ENCODE measurements at places on chromosomes 6 and 20. TPM values are rescaled to one million over a fixed set of nuclear protein-coding genes. Genes with fewer than 3 reads are reported as not detected.
A peak's percentile ranks its signal among the peaks of the same experiment; 100 is the strongest.

The MTHFD1L gene
- total RNA-seq, result 76.2 TPM

DNA sequence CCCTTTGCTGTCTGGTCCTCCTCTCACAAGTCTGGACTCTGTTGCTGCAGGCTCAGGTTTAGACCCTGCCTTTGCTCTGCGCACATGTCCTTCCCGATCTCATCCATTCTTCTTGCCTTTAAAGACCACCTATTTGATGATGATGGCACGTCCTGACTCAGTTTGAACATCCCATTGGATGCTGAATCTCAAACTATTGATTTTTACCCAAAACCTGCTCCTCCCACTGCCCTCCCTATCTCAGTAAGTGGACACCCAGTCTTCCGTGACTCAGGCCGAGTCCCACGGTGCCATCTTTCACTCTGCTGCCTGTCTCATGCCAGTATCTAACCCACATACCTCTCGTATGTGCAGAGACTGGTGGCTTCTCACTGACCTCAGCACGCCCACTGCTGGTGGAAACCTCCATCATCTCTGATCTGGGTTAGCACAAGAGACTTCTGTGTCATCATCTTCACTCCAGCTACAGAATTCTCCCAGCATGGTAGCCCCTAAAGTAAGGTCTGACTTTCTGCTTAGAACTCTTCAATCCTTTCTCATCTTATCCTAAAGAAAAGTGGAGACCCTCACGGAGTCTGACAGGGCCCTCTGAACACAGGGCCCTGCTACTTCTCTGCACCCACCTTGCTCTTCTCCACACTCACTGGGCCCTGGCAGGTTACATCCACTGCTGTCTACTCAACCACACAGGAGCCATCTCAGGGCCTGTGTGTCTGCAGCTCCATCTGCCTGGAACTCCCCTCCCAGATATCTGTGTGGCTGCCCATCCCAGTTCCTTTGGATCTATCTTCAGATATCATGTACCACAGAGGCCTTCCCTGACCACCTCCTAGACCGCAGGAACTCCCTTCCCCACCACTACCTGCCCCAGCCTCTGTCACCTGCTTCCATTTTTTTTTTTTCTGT is 387.1 kb upstream of the AGPAT4 start:
- no peak for DNase-seq

The OSTM1 gene
- total RNA-seq, result 277 TPM

GRCh38 chr6:3913077-3913957 is 64.1 kb downstream of the FAM50B start:
- peak; percentile 90 for DNase-seq

GRCh38 chr20:25063981-25064380 is 6.0 kb upstream of the ACSS1 start:
- no peak for DNase-seq

DNA sequence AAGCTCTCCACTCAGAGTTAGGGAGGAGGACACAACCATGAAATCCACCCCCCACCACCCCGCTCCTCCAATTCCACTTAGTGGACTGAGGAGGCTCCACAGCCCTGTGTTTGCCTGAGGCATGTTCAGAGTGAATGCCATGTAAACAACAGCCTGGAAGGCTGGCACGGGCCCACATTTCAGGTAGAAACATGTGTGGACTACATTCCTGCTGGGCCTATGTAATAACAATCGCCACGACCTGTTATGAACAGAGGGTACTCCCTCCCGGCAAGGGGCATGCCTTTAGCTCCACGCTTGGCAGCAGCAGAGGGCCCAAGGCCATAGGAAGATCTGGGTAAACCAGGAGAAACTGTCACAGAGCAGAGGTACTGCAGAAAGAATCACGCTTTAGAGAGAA is 65.5 kb downstream of the ISM1 start:
- no peak for DNase-seq

The TTLL9 gene
- total RNA-seq, result 2.1 TPM

DNA sequence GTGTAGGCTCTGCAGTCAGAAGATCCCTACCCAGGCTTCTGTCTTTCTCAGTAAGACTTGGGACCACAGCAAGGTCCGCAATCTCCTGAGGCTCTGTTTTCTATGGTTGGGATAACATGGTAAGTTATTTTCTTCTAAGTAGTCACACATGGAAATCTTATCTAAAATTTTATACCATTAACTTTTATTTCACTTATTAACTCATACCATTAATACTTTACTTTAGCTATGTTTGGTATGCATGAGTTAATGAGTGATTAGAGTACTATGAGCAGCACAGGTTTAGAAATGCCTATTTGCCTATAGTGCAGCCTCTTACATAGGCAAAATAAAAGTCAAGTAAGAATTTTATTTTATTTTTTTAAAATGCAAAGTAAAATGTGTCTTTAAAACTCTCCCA is 27.2 kb downstream of the GINM1 start:
- DNase-seq, result no peak

The TBXT gene
- total RNA-seq, result not detected

The GGT7 gene
- 11.5 TPM for total RNA-seq

The NFYA gene
- total RNA-seq, result 34.7 TPM

GRCh38 chr20:57379263-57379647 is 11.9 kb upstream of the RBM38 start:
- no peak for DNase-seq

The OPN5 gene
- not detected for total RNA-seq

The LHFPL5 gene
- not detected for total RNA-seq

DNA sequence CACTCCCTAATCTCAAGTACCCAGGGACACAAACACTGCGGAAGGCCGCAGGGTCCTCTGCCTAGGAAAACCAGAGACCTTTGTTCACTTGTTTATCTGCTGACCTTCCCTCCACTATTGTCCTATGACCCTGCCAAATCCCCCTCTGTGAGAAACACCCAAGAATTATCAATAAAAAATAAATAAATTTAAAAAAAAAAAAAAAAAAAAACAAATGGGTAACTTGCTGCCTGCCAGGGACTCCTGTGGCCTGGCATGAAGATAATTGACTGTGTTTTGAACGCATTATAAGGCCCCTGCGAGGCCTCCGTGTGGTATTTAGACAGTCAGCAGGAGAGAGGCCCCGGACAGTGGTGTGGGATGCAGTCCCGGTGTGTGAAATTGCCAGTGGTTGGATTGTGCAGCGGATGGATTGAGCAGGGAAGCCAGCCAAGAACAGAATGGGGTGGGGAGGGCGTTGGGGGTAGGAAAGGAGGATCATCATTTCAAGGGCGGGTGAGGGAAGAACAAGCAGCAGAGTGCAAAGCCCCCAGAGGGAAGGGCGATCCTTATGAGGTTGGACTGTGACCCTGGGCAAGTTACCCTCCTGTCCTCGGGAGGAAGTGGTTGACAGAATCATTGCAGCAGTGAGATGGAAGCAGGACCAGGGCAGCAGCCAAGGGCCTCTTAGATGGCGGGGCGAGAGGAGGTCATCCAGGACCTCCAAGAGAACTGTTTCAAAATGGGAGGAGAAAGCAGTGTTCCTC is 43.3 kb downstream of the PPARD start:
- DNase-seq, result no peak

DNA sequence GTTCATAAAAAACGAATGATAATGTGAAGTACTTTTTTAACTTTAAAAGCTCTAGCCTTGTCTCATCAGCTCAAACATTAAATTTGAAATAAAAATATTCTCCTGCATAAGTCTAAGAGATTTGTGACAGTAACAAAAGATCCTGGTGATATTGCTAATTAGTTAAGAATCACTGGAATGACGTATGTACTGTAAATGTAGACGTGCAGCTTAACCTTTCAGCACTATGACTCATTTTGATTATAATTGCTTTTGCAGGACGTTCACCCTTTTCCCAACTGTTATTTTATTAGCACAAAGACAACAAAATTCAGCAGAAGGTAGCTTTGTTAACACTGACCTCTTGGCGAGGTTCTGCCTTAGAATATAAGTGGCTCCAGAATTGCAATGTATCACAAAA is 68.6 kb downstream of the TENT5A start:
- DNase-seq, result no peak

GRCh38 chr6:148441454-148441911 is 98.8 kb downstream of the SASH1 start:
- DNase-seq, result peak; percentile 33

DNA sequence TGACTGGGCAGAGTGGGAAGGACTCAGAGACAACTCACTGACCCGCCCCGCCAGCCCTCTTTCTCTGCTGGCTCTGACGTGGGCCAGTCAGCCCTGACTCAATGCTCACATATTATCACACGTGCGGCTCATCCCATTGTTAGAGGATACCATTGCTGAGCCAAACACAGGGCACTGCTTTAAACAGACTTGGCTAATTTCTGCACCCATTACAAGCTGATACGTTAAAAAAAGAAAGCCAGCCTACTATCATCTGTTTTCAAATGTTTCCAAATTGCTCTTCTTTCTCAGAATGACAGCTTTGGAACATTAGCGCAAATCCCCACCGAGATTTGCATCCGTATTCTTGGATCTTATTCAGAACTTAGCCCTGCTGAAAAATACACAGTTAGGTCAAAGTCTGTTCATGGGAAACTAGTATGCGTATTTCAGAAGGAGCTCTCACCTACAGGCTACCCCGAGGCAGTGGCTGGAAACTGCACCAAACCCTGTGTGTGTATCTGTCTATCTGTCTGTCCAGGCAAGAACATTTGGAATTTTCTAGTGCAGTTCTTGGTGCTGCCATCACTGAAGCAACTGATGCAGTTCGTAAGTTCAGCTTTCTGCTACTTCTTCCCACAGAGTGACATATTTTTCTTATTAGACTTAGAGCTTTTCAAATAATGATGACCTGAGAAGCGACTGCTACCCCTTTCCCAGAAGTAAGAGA is 32.8 kb downstream of the RAMACL start:
- no peak for DNase-seq

GRCh38 chr6:27631609-27631916 is 158.7 kb upstream of the ZNF184 start:
- DNase-seq, result no peak

The OR2B6 gene
- total RNA-seq, result 0.26 TPM

- no peak for DNase-seq
Observed at GRCh38 chr6:25831532-25832306, at the start of gene SLC17A1. Gene SLC17A1, minus strand, starts transcription at chr6:25832052. Its CDS starts 1,495 bp downstream, at chr6:25830557.

GRCh38 chr6:143406673-143407072 is 43.8 kb downstream of the ADAT2 start:
- no peak for DNase-seq

The OTOR gene
- total RNA-seq, result not detected

DNA sequence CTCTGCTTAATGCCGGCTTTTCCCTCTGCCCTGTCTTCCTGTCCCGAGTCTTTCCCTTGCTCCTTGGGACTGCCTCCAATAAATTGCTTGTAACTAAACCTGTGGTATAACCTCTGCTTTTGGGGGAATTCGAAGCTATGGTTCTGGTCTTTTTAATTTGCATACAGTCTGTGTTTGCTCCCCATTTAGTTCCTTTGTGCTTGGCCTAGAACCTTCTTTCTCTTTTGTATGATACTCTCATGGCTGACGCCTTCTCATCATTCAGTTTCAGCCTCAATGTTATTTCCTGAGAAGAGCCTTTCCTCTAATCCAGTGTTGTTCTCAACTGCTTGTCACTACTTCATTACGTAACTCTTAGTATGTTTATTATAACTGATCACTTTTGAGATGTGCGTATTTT is 248.0 kb downstream of the PHF3 start:
- no peak for DNase-seq

DNA sequence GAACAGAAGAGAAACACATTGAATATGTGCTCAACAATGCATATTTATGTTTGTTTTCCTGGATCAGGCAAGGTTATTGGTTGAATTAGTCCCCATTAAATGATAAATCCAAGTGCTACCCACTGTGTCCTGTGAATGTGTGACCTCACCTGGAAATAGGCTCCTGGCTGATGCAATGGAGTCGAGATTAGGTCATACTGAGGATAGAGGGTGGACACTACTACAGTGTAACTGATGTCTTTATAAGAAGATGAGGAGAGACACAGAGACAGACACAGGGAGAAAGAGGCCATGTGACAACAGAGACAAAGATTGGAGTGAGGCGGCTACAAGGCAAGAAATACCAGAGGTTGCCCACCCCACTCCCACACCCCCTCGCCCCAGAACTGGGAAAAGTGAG is 559.3 kb downstream of the C6orf118 start:
- no peak for DNase-seq

DNA sequence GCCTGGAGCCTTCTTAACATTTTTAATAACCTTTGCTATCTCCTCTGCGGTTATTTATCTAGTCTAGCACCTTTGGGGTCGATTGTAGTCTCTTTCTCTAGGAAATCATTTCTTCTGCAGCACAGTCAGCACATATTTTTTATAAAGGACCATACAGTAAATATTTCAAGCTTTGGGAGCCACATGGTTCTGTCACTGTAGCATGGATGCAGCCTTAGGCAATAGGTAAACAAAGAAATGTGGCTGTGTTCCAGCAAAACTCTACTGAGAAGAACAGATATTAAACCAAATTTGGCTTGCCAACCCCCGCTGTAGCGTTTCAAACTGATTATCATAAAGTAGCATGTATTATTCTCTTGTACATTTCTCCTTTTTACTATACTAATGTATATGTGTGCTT is 95.7 kb downstream of the SLC23A2 start:
- no peak for DNase-seq

- DNase-seq, result no peak
Observed at GRCh38 chr6:141752677-141753076, 380.0 kb upstream of the GJE1 start.

GRCh38 chr6:1215023-1215422 is 96.9 kb upstream of the FOXQ1 start:
- no peak for DNase-seq

DNA sequence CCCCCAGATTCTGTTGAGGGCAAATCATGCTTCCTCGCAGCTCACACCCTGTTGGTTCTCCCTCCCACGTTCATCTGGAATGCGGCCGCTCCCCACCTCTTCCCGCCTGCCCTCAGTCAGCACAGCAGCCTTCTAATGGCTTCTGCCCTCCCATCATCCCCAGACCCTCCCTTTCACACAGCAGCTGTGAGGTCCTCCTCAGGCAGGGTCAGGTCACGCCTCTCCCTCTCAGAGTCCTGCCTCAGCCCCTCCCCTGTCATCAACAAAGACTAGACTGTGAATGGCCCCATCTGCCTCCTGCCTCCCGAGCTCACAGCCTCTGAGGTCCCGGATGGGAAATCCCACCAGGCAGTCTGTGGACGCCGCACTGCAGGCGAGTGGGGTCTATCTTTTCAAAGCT is 7.9 kb upstream of the BHLHE23 start:
- no peak for DNase-seq

The BPIFA1 gene
- not detected for total RNA-seq

DNA sequence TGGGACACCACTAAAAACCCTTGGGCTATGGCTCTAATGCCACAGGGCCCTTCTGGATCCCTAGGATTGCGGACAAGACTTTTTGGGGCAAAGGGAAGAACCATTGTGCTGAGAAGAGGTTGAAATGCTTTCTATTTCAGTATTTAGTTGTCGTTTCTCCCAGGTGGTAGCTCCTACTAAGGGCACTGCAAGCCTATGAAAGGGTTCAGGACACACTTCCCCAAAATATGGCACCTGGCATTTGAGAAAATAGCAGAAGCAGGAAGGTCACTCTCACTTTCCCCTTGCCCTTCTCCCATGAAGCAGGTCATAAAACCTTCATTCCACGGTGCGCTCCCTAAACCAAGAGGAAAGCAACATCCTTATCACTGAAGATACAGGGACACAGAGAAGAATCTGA is 125.4 kb upstream of the GPR6 start:
- DNase-seq, result no peak

GRCh38 chr20:41784209-41784958 is 166.2 kb upstream of the CHD6 start:
- DNase-seq, result no peak

The COL9A3 gene
- total RNA-seq, result 46.6 TPM

The GPLD1 gene
- 0.98 TPM for total RNA-seq

Data from Panc1 (cell line).